ENCODE measurements at places on chromosomes 2 and 18.

- DNase-seq = no peak
Observed at GRCh38 chr2:118643294-118643693, 204.2 kb downstream of the EN1 start.

GRCh38 chr2:78351208-78351607 lies 674.3 kb upstream of the REG3G start:
- no peak for DNase-seq

- no peak for DNase-seq
Observed at GRCh38 chr18:13756261-13756660, 29.8 kb downstream of the RNMT start.

GRCh38 chr2:232200195-232200594 lies 178.4 kb upstream of the ALPP start:
- DNase-seq = no peak

GRCh38 chr2:62440281-62440946 lies 65.6 kb downstream of the TMEM17 start:
- DNase-seq = no peak

- no peak for DNase-seq
Observed at GRCh38 chr2:174791746-174792280, 27.5 kb upstream of the CHRNA1 start.

- peak; percentile 84 for DNase-seq
Observed at GRCh38 chr2:101931402-101931801, 60.4 kb upstream of the IL1R2 start.

DNA sequence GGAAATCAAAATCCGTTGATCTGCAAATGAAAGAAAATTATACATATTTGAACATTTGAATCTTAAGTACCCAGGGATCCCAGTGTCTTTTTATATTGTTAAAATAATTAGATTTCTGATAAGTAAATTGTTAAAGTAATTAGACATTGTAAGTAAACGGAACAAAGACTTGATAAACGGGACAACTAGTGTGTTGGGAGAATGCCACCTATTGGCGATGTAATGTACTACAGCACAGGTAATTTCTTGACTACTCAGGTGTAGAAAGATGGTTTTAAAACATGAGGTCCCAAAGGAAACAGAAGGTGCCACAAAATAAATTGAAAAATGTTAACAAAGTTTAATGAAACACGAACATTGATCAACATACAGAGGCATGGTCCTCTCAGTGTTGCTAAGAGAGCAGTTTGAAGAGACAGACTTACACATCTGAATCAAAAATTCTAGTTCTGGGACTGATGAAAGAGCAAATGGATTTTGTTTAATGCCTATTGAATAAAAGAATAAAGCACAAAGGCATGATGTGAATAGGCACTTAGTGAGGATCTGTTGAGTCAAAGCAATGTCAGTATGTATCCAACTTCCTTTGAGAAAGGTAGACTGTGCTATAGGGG lies 103.4 kb upstream of the RASGRP3 start:
- peak; percentile 45 for DNase-seq

- peak; percentile 5 for DNase-seq
Observed at GRCh38 chr18:34864836-34865497, 154.9 kb downstream of the DTNA start.

DNA sequence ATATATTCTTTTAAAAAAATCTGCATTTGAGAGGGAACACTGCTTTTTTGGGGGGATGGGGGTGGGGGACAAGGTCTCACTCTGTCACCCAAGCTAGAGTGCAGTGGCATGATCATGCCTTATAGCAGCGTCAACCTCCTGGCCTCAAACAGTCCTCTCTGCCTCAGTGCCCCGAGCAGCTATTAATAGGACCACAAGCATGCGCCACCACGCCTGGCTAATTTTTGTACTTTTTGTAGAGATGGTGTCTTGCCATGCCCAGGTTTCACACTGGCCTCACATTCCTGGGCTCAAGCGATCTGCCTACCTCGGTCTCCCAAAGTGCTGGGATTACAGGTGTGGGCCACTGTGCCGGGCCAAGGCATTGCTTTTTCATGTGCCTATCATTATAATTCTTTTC lies 154.2 kb downstream of the ATAD2B start:
- DNase-seq = no peak

GRCh38 chr2:505941-506340 lies 171.3 kb downstream of the TMEM18 start:
- no peak for DNase-seq

GRCh38 chr18:6207116-6207515 lies 207.6 kb downstream of the L3MBTL4 start:
- no peak for DNase-seq

- DNase-seq = no peak
Observed at GRCh38 chr2:168519534-168520308, 63.6 kb downstream of the CERS6 start.

DNA sequence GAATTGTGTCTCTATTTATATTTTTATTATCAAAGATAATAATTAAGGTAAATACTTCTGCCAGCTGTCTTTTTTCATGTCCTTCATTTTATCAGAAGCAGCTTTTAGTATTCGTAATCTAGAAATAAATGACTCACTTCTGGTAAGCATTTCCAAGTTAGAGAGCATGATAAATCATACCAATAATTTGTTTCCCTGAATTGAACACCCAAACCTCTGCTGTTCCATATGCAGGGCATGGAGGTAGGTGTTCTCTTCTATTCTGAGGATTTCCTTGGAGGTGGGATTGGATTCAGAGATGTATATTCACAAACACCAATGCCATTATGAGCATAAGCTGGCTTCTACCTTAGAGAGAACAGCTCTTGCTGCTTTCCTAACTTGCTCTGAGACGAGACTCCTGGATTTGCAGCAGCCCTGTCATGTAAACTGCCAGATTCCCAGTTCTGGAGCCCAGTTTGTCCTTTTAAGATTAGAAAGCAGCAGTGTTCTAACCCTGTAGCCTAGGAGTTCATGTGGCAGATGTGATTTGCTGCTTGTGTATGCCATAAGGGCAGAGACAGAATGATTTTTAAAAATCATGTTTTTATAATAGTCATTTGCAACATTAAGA lies 47.5 kb downstream of the SKA1 start:
- no peak for DNase-seq

GRCh38 chr2:20012282-20013125 lies at the start of gene MATN3:
TSS of gene MATN3 (minus strand) at chr2:20012668. CDS start at chr2:20012631, 37 bp downstream.
- DNase-seq = peak; percentile 29

GRCh38 chr18:70496353-70497294 lies 207.8 kb downstream of the SOCS6 start:
- DNase-seq = no peak

GRCh38 chr18:7596147-7596546 lies 29.0 kb downstream of the PTPRM start:
- no peak for DNase-seq

GRCh38 chr2:26640331-26640745 lies 828 bp downstream of the CIB4 start:
- DNase-seq = peak; percentile 37

DNA sequence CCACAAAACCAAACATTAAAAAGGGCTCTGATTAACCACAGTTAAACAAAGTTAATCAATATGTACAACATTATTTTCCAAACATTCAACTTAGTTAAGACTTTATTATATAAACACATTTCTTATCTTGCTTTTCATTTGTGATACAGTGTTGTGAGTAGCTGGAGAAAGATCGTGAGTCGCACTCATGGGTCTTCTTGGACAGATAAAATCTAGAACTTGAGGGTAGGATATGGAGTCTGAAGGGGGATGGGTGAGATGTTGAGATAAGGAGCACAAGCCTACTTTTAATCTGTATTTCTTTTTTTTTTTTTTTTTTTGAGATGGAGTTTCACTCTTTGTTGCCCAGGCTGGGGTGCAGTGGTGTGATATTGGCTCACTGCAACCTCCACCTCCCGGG lies 22.6 kb upstream of the TMEM214 start:
- DNase-seq = no peak

DNA sequence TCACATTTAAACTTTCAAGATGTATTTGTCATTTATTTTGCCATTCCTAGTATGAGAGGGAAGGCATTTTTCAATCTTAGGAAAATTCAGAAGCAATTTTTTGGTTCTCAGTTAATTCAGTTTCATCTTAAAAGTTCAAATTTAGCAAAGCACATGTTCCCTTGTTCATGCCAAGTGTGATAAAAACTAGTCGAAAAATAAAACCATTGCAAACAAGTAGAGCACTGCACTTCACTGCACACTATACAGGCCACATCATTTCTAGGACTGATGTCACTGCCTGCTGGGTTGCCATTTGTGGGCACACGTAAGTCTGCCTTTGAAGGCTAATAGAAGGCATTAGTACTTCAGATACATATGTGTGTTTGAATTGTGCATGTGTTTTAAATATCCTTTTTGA lies 14.3 kb downstream of the TBR1 start:
- DNase-seq = no peak

- no peak for DNase-seq
Observed at GRCh38 chr2:624551-625347, 52.5 kb downstream of the TMEM18 start.

DNA sequence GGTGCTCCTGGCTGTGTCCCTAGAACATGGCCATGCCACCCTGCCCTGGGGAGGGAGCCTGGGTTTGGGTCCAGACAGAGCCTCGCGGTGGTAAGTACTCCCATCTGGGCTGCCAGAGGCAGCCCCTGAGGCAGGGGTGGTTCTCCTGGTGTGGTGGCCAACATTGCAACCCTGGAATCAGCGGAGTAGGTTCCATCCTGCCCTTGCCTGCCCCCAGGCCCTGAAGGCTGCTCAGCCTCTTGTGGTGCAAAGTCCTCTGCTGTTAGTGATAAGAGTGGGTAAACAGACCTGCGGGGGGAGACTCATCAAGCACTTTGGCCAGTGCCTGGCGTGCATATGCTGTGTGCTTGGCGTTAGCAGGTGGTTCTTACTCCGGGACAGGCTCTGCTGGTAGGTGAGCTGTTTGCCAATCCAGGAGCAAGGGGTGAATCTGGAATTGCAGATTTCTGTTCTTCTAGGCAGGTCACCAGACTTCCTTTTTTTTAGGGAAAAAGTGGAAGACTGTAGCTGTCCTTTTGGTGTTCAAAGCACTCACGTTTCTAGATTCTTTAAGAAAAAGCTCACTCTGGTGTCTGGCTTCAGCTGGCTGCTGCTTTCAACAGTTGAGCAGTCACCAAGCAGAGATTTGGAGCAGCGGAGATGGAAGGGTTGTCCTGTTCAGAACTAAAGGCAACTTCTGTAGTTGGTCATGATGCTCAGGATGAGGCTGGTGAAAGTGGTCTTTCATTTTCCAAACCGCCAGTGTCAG lies 3.2 kb downstream of the CNNM3 start:
- DNase-seq = no peak
